ENCODE measurements at places on chromosomes 7 and 10.

GRCh38 chr10:86077871-86078638 is 288.5 kb downstream of the GRID1 start:
- DNase-seq = no peak

DNA sequence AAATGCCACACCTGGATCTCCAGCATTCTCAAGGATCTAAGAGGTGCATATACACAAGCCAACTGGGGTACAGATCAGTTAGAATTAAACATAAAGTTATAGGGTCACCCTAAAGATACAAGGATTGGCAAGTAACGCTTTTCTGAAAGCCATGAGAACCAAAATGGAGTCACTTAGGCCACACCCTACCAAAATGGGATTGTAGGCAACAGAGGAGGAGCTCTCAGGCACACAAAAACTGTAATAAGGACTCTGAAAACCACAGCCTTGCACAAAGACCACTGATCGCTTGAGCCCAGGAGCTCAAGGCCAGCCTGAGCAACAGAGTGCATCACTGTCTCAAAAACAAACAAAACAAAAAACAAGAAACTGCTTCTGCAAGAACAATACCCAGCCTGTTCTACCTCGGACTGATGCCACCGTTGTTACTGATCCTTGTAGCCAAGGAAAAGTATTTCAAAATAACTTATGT is 35.5 kb downstream of the SVOPL start:
- DNase-seq = no peak

- no peak for DNase-seq
Measured at GRCh38 chr7:114791771-114792170, 130.1 kb upstream of the MDFIC start.

DNA sequence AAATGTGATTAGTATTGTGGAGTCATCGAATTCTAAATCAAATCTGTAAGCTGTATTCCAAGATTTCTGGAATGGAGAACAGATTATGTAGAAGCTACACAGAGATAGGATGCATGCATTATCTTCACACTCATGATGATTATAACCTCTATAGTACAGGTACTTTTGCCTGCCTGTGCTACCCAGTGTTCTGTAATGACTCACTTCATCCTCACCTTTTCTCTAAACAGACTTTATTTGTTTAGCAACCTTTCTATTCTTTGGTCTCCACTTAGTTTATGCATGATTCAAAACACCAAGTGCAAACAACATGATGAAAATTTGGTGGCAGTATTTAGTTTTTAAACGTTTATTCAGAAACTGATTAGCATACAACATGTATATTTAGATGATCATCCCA is 68.4 kb upstream of the PRPS1L1 start:
- no peak for DNase-seq

DNA sequence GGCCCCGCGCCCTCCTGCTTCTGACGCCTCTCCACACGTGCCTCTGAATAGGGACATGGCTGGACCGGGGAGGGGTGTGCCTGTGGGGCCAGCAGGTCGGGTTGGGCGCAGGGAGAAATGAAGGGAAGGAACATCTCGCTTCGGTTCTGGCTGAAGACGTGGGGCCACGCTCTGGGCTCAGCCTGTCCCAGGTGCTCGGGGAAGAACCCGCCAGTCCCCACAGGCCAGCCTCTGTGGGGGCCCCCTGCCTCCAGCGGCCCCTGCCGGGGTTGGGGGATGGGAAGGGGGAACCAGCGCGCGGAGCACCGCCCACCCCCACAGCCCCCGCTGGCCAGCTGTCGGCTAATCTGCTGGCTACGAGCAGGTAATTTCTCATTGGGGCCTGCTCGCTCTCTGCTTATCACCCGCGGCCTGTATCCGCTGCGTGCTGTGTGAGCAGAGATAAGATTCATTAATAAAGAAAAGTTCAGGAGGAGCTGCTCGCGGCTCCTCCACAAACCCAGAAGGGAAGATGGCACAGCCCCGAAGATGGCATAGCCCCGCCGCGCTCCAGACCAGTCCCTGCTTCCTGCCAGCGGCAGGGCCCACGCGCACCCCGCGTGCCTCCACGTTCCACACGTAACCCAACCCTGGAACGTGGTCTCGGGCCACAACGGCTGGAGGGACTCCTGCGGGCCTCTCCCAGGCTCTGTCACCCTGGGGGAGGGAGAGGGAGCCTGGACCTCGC is 186.2 kb downstream of the ELFN1 start:
- DNase-seq = no peak

GRCh38 chr10:3393958-3394357 is 221.4 kb upstream of the PITRM1 start:
- no peak for DNase-seq

GRCh38 chr10:63058236-63058635 is 74.9 kb upstream of the NRBF2 start:
- no peak for DNase-seq

GRCh38 chr7:112001091-112001826 is 204.9 kb downstream of the DOCK4 start:
- DNase-seq = peak; percentile 5

DNA sequence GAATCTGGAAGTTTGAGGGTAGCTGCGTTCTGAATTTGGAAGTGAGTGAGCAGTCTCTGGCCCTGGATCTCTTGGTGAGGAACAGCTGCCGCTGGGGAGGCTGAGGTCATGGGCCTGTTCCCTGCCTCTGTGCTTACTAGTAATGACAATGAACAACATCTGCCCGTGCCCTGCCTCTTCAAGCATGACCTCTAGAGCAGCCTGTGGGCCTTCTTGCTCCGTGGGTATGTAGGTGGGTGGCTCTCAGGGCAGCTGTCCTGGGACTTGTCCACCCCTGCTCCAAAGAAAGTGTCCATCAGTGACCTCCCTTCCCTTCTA is 186.2 kb downstream of the CXCL12 start:
- no peak for DNase-seq

GRCh38 chr7:131905471-131905973 is 349.1 kb upstream of the PODXL start:
- no peak for DNase-seq

DNA sequence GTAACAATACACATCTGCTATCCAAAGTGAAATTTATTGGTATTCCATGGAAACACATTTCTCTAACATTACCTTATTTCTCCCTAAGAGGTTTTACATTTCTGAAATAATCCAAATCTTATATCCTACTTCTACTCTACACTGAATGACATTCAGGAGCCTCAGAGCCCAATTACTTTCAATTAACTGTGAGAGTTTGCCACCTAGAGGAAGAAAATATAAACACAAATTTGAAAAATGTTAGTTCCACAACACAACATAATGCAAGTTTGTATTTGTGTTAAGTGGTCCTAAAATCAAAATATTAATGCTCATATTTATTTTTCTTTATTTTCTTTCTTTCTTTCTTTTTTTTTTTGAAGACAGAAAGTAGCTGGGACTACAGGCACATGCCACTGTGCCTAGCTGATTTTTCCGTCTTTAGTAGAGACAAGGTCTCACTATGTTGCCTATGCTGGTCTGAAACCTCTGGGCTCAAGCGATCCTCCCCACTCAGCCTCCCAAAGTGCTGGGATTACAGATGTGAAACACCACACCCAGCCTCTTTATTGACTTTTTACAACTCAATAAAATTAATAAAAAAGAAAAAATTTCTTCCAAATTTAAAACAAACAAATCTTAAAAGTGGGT is 46.0 kb downstream of the ATAD1 start:
- no peak for DNase-seq

GRCh38 chr10:12431151-12432101 is 82.1 kb downstream of the CAMK1D start:
- DNase-seq = no peak

- no peak for DNase-seq
Measured at GRCh38 chr7:115435178-115435577, 513.3 kb downstream of the MDFIC start.

DNA sequence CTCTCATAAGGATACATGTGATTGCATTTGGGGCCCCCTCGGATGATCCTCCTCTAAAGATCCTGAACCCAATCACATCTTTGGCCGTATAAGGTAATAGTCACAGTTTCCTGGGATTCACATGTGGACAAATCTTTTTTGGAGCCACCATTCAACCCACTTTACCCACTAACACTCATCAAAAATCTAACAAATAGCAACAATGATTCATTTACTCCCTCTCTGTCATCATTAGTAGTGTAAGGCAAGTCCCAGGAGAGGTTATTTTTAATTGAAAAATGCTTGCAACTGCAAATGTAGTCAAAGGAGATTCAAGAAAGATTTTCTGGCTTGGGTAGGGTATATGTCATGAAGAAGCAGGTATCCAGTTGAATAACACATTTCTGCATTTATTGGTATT is 9.9 kb upstream of the SMKR1 start:
- no peak for DNase-seq

DNA sequence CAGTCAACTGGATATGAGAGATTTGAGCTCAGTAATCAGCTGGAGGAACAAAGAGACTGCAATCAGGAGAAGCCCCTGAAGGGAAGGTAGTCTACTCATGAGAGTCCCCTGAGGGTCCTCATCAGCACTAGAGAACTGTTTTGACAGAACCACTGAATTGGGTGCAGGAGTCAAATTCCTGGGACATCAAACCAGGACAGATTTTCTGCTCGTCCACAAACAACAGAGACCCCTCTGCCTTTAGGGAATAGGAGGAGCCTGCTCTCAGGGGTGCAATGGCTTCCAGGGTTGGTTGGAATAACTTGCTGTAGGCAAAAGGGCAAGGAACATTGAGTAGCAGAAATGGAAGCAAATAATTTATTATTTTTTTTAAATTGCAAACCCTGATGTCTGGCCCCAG is 21.9 kb upstream of the NEUROD6 start:
- DNase-seq = no peak

DNA sequence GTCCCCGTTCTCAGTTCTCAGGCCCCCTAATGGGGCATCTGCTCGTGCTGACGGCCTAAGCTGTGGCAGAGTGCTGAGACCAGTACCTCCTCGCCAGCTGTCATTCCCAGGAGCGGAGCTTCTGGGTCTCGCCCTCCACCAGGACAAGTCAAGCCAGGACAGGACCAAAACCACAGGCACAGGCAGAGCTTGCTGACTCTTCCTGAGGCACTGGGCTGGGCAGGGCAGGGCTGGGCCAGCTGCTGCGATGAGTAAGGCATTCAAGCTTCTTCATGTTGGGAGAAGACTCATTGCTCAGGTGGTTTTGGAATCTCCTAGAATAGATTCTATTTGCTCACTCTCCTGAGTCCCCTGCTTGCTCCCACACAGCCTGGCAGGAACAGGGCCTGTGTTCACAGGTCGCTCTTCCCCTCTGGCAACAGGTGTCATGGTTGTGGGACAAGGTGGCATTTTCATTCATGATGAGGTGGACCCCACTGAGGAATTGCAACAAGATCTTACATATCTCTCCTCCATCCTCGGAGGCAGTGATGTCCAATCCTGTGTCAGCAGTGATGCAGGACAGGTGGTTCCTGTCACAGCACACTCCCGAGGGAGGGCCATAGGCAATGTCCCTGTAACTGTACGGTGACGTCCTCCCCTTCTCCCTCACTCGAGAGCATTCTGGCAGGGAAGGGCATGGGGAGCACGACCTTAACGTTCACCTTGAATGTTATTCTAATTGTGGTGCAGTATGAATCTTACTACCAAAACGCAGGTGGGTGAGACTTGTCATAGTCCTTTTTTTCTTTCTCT is 17.0 kb upstream of the SH3PXD2A start:
- no peak for DNase-seq

- DNase-seq = no peak
Measured at GRCh38 chr10:53573498-53573897, 800.9 kb upstream of the MBL2 start.

Data from HFF-Myc (cell line).